Vein endothelial cell (primary cell): ENCODE measurements at places on chromosomes 7 and 10. TPM values are rescaled to one million over a fixed set of nuclear protein-coding genes. Genes with fewer than 3 reads are reported as not detected.

The LRIT1 gene
- total RNA-seq: not detected in 2 replicates

The AKR1C8 gene
- not detected in 2 replicates for total RNA-seq

The DMBT1 gene
- total RNA-seq: not detected in 2 replicates

The OR2A25 gene
- not detected in 2 replicates for total RNA-seq

The C10orf62 gene
- 0.10 TPM in 1 of 2 replicates, not detected in the other for total RNA-seq

The SPRN gene
- total RNA-seq: not detected in 2 replicates

The TMEM273 gene
- total RNA-seq: 4.6 and 24.1 TPM in 2 replicates

The FGFBP3 gene
- 0.29 and 0.65 TPM in 2 replicates for total RNA-seq

The SUN3 gene
- not detected in 2 replicates for total RNA-seq

The TCERG1L gene
- total RNA-seq: not detected in 2 replicates

The SYT15B gene
- 0.19 and 0.65 TPM in 2 replicates for total RNA-seq

The C10orf143 gene
- 0.67 and 1.6 TPM in 2 replicates for total RNA-seq

The EBLN1 gene
- total RNA-seq: not detected in 2 replicates

The TDRD1 gene
- total RNA-seq: under 0.01 TPM in 1 of 2 replicates, not detected in the other

The HKDC1 gene
- not detected in 2 replicates for total RNA-seq

The CABCOCO1 gene
- total RNA-seq: 0.76 and 1.6 TPM in 2 replicates

The EPC1 gene
- 25.8 and 28.1 TPM in 2 replicates for total RNA-seq

The GIMAP2 gene
- 32.3 and 39.2 TPM in 2 replicates for total RNA-seq

The FAM25A gene
- not detected in 2 replicates for total RNA-seq

The MYOZ1 gene
- not detected in 2 replicates for total RNA-seq

The GATAD1 gene
- total RNA-seq: 21.6 and 24.8 TPM in 2 replicates

The JAKMIP3 gene
- 0.10 TPM in 1 of 2 replicates, not detected in the other for total RNA-seq

The TET1 gene
- 0.96 and 1.3 TPM in 2 replicates for total RNA-seq

The PSTK gene
- 4.6 and 5.2 TPM in 2 replicates for total RNA-seq

The PKD1L1 gene
- total RNA-seq: 1.6 and 3.4 TPM in 2 replicates

The GPNMB gene
- total RNA-seq: 0.33 and 0.57 TPM in 2 replicates

The NEUROD6 gene
- total RNA-seq: not detected in 2 replicates

The SPDYE2 gene
- total RNA-seq: not detected in 2 replicates

The COL28A1 gene
- total RNA-seq: not detected in 2 replicates

The ARHGAP21 gene
- 104 and 153 TPM in 2 replicates for total RNA-seq

The EGFR gene
- 3.6 and 5.3 TPM in 2 replicates for total RNA-seq

The NAT16 gene
- not detected in 2 replicates for total RNA-seq

The SAP25 gene
- not detected in 2 replicates for total RNA-seq

The FOXP2 gene
- 8.5 and 8.9 TPM in 2 replicates for total RNA-seq

The MBL2 gene
- total RNA-seq: not detected in 2 replicates

The GATA3 gene
- 0.29 and 0.33 TPM in 2 replicates for total RNA-seq

The CCDC172 gene
- not detected in 2 replicates for total RNA-seq

The SYCE1 gene
- 0.33 TPM in 1 of 2 replicates, not detected in the other for total RNA-seq

The FUOM gene
- total RNA-seq: 22.4 and 28.4 TPM in 2 replicates

The HABP2 gene
- under 0.01 TPM in 1 of 2 replicates, not detected in the other for total RNA-seq

The SLC26A3 gene
- not detected in 2 replicates for total RNA-seq

The CAMK2B gene
- total RNA-seq: 0.57 and 0.65 TPM in 2 replicates

The IL2RA gene
- not detected in 2 replicates for total RNA-seq

The PGAM2 gene
- not detected in 2 replicates for total RNA-seq

The LRRC61 gene
- 0.29 and 2.0 TPM in 2 replicates for total RNA-seq

The ERVW-1 gene
- total RNA-seq: not detected in 2 replicates

The FRMD4A gene
- total RNA-seq: 80.4 and 83.8 TPM in 2 replicates

The DYDC2 gene
- not detected in 2 replicates for total RNA-seq

The DDC gene
- not detected in 2 replicates for total RNA-seq

The WASHC2A gene
- 45.7 and 51.5 TPM in 2 replicates for total RNA-seq

The CFAP69 gene
- total RNA-seq: 2.6 and 3.6 TPM in 2 replicates

The NUTM2B gene
- 0.10 and 0.33 TPM in 2 replicates for total RNA-seq

The NKX2-3 gene
- total RNA-seq: not detected in 2 replicates

The PYROXD2 gene
- total RNA-seq: 0.96 and 2.3 TPM in 2 replicates

The FAM241B gene
- 0.33 and 0.48 TPM in 2 replicates for total RNA-seq

The FANK1 gene
- total RNA-seq: 2.5 and 3.3 TPM in 2 replicates

The CDC14C gene
- not detected in 2 replicates for total RNA-seq

The ZNF138 gene
- total RNA-seq: 6.0 and 6.2 TPM in 2 replicates

The TNS3 gene
- total RNA-seq: 16.0 and 19.6 TPM in 2 replicates
